WTC11 (cell line): ENCODE measurements at places on chromosomes 7 and 10.

GRCh38 chr10:35561715-35562114, 43.4 kb upstream of the GJD4 start:
- no peak for DNase-seq

DNA sequence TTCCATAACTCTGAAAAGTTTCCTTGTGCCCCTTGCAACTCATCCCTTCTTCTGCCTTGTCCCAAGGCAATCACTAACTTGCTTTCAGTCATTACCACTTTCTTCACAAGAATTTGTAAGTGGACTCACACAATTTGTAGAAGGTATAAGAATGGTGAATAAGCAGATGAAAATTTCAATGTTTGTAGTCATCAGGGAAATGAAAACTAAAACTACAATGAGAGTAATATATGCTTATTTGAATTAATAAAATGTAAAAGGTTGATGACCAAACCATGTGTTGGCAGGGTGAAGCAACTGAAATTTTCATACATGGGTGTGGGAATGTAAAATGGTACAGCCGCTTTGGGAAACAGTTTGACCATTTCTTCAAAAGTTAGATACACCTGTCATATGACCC, 79.7 kb downstream of the GNAT3 start:
- DNase-seq, result no peak

DNA sequence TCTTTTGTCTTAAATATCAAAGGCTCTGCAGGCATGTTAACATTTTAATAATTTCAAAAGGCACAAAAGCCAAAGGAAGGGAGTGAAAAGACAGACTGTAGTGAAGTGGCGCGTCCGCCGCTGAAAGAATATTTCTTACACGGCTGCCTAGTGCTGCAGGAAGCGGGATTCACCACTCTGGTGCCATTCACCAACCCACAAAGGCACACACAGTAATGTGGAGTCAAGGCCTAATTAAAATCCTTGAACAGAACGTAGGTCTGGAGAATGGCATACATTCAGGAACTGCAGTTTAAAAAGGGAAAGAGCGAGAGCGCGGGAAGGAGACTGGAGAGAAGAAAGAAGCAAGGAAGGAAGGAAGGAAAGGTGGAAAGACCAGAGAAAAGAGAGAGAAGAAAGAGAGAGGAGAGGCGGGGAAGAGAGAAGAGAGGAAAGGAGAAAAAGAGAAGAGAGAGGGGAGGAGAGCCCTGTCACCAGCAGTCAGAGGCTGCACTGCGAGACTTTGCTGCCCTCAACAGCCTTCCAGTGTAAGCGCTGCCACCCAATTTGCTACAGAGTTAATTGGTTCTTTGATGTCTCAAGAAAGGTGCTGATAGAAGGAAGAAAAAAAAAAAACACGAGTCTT, 554.0 kb downstream of the MDFIC start:
- DNase-seq, result peak; percentile 45

GRCh38 chr7:29565634-29565981, 2.0 kb downstream of the PRR15 start:
- DNase-seq, result no peak

DNA sequence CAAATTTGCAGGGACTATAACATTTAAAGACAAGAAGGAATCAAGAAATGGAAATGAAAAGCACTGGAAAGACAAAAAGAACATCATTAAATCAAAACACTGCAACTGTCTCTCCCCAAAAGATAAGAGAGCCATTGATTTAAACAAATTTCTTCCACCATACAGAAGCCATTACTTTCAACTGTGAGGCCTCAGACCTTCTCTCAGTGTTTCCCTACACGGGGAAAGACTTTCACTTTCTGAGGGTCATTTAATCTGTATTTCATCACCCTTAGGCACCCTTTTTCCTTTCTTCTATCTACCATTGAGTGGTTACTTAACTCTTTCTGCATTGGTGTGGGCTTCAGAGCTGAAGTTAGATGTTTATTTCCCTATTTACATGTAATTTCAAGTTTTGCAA, 47.5 kb downstream of the CCDC172 start:
- no peak for DNase-seq

DNA sequence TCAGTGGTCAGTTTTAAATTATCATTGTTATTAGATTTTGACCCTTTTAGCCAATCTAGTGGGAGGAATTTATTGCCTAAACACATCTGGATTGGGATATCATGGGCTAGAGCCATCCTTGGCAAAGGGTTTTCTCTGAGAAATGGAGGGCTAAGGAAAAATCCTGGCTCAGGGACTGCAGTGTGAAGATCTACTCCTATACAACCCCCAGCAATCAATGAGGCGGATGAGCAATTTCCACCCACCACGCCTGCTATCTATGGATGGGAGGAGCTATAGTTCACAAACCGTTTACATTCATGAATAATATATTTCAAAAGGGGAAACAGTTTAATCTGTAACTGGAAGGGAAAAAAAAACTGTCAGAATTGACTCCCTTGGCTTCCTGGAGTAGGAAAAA, 2.7 kb downstream of the CAV1 start:
- DNase-seq, result no peak

DNA sequence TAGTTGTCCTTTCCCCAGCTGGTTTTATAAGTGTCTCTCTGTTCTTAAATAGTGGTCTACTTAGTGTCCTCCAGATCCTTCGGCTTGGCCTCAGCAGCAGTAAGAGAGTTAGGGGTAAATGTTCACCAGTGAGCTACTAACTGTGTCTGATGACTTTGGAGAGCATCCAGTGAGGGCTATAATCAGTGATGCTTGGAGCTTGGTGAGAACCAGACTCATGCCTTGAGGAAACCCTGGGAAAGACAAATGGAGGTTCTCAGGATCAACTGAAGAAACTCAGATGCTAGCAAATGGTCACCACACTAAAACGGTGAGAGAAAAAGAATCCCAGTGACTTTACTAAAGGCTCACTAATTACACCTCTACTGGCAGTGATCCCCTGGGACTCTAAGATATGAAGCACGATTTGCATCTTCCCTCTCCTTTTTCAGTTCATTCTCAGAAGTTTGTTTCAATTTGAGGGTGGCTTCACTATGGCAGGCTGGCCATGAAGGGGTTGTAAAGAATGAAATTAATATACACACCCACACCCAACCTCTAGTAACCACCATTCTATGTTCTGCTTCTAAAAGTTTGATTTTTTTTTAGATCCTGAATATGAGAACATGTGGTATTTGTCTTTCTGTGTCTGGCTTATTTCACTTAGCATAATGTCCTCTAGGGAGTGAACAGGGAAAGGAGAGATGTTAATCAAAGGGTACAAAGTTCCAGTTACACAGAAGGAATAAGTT, 177.9 kb downstream of the PDE1C start:
- no peak for DNase-seq

GRCh38 chr10:62244785-62245467, 23.7 kb downstream of the RTKN2 start:
- no peak for DNase-seq

GRCh38 chr10:44385026-44385695, at the start of gene CXCL12:
TSS of gene CXCL12 (minus strand) at chr10:44385097. CDS start at chr10:44385005, 92 bp downstream.
- DNase-seq, result peak; percentile 78

GRCh38 chr10:88932539-88933256, 19.9 kb downstream of the ACTA2 start:
- DNase-seq, result peak; percentile 53

DNA sequence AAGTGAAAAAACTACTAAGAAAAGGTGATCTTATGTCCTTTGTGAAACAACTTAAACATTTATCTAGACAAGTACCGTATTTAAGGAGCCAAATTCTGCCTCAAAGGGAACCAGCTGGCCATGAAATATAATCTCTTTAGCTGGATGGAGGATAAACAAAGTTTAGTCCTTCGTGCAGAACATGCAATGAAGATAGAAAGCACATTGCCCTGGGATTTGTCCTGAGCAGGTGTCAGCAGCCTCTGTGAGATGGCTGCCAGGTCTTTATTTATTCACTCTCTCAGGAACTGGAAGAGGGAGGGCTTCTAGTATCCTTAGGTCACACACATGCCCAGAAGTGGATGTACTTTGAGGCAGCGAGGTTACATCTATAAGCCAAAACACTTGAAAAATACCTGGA, 57.4 kb upstream of the CASD1 start:
- no peak for DNase-seq

DNA sequence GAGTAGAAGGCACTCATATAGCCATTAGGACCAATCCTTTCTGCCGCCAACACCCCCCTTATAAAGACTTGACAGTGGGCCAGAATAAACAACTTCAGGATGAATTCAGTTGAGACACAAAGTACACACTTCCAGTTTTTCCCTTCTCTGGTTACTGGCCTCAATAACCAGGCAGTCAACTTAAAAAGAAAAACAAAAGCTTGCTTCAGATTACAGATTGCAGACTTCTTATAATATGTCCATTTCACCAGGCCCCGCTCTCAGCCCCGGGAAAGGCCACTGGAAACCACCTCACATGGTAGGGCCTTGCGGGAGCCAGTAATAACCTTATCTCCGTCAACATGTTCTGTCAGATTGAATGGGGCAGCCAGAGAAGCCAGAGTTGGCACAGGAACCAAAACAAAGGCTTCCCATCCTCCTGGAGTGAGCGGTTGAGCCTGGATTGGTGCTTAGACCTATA, 108.8 kb downstream of the EGFR start:
- DNase-seq, result no peak

GRCh38 chr10:73506491-73506890, 10.7 kb upstream of the PPP3CB start:
- DNase-seq, result no peak

DNA sequence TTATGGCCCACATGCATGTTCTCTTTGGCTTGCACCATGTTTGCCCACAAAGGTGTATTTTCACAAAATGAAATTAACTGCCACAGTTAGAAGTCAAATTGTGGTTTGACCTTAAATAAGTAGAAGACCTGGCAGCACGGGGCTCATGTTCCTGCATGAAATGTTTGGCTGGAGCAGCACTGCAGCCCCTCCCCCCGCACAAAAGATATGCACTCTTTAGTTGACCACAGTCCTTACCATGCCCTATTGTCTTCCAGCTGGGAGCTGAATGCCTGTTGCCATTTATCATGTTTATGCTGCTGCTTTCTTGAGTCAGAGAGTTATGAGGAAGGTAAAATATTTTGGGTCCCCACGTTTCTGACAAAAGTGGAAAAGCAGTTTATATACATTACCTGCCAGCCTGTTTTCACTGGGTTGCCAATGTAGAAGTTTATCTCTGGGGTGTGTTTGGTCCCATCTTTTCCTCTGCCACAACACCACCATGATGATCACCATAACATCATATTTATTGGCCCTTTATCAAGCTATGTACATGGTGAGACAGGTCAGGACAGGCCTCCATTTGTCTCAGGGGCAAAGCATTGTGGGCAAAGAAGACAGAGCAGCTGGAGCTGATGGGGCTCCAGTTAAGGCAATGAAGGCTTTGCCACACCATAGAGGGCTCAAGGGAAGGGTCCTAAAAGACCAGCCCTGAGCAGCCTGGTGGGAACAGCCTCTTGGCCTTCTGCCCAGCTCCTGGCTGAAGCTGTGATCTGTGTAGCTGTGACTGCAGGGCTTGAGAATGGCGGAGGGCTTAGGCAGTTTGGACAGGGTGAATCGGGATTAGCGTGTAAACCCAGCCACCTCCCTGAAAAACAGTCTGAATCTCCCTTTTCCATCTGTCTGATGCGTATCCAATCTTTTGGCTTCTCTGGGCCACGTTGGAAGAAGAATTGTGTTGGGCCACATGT, 5.4 kb downstream of the PRF1 start:
- DNase-seq, result no peak

DNA sequence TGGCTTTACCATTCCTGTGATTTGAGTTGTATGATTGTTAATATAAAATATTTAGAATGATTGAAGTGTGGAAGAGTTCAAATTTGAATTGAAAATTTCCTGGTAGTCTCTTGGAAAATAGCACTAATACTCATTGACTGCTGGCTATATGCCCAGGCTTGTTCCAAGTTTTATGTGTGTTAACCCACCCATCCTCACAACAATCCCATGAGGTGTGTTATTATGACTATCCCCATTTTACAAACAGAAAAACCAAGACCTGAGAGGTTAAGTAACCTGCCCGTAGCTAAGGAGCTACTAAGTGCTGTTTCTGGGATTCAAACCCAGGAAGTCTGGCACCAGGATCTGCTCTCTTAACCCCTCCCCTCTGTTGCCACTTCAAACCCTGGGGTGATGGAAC, 213.9 kb downstream of the CREB5 start:
- no peak for DNase-seq

GRCh38 chr7:2862831-2863361, 18.8 kb upstream of the GNA12 start:
- no peak for DNase-seq

- no peak for DNase-seq
These were observed 59.4 kb downstream of the MARCHF5 start for GRCh38 chr10:92350411-92350810.

- DNase-seq, result no peak
These were observed 349.2 kb upstream of the PRKCQ start for GRCh38 chr10:6929148-6929830.

GRCh38 chr7:26156451-26157420, 4.7 kb downstream of the NFE2L3 start:
- no peak for DNase-seq

DNA sequence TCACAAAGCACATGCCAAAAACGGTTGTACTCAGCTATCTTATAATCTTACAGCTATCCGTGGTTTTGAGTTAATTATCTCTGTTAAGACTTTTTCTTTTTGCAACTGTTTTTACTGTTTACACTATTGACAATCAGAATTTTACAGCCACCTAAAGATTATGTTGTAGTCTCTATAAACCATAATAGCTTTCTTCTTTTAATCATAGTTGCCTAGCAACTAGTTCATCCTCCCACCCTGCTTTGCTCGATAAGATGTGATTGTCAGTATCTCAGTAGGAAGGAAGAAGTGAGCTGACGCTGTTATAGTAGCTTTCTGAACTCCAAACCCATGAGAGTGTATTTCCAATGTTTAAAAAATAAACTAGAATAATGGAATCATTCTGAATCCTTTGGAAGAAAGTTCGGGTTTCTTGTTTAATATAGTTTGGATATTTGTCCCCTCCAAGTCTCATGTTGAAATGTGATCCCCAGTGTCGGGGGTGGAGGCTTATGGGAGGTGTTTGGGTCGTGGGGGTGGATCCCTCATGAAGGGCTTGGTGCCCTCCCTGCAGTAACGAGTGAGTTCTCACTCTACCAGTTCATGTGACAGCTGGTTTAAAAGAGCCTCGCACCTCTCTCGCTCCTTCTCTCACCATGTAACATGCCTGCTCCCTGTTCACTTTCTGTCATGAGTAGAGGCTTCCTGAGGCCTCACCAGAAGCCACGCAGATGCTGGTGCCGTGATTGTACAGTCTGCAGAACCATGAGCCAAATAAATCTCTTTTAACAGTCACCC, 68.1 kb downstream of the SVOPL start:
- DNase-seq, result no peak

DNA sequence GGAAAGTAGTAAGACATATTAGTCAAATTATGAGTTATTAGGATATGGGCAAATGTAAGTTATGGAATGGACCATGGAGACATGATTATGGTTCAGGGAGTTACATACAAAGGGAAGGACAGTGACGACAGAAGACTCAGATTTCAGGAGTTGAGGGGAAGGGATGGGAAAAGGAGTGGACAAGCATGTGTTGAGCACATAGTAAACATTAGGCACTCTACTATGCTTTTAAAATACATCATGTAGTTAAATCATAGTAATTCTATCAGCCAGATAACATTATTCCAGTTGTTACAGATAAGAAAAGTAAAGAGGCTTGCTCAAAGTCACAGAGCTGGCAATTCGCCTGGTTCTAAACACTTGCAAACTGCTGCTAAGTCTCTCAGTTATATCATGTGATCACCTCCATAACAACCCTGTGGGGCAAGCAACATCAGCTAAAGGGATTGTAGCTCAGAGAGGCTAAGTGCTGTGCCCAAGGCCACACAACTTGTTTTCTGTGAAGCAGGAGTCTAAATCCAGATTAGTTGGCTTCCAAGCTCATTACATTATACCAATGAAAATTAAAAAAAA, 115.2 kb upstream of the MDFIC start:
- no peak for DNase-seq
